WTC11 (cell line): ENCODE measurements at places on chromosomes 7 and 10. TPM values are rescaled to one million over a fixed set of nuclear protein-coding genes. Genes with fewer than 3 reads are reported as not detected.
A peak's percentile ranks its signal among the peaks of the same experiment; 100 is the strongest.

DNA sequence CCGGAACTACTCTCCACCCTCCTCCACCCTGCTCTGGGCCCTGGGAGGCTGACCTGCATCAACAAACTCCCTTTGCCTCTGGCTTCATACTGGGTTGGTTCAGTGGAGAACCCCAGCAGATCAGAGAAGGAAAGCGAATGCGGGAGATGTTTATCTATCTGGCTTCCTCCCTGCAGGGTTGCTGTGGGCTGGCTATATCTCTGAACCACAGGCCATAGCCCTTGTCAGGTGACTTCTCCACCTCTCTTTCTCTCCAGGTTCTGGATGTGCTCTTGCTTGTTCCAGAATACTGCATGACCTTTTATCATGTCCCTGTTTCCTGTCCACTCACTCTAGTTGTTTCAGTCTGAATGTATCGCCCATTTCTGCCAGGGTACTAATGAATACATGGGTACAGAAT is 51.7 kb upstream of the IFRD1 start:
- no peak for DNase-seq
- no peaks in the 10 kb centered on the region for H3K36me3 ChIP-seq
- no peak overlapping the region for H3K4me3 ChIP-seq

- H3K4me3 ChIP-seq: no peak overlapping the region
- no peaks in the 10 kb centered on the region for H3K36me3 ChIP-seq
- no peaks in the 10 kb centered on the region for H3K27me3 ChIP-seq
- H3K4me1 ChIP-seq: peaks cover 6% of the 10 kb centered on the region
- no peak for DNase-seq
- H3K27ac ChIP-seq: no peak overlapping the region
Observed at GRCh38 chr7:81957517-81957916, 187.7 kb upstream of the HGF start.

- no peaks in the 10 kb centered on the region; the same call in 1 of the 2 replicates for H3K27me3 ChIP-seq
- no peak overlapping the region for H3K4me3 ChIP-seq
- DNase-seq: no peak
- no peak overlapping the region for H3K27ac ChIP-seq
- H3K36me3 ChIP-seq: peaks cover 6% of the 10 kb centered on the region
Observed at GRCh38 chr7:50217821-50218281, 86.7 kb upstream of the IKZF1 start.

GRCh38 chr10:109343293-109343692 is 580.0 kb downstream of the XPNPEP1 start:
- no peaks in the 10 kb centered on the region for H3K27me3 ChIP-seq
- H3K36me3 ChIP-seq: no peaks in the 10 kb centered on the region
- no peak for DNase-seq
- H3K4me1 ChIP-seq: no peaks in the 10 kb centered on the region

GRCh38 chr10:324593-324992 is 189.3 kb downstream of the ZMYND11 start:
- peaks cover 5% of the 10 kb centered on the region for H3K4me1 ChIP-seq
- H3K27ac ChIP-seq: no peak overlapping the region
- H3K27me3 ChIP-seq: no peaks in the 10 kb centered on the region
- no peak for DNase-seq
- H3K36me3 ChIP-seq: peaks cover 14% of the 10 kb centered on the region

- H3K27ac ChIP-seq: no peak overlapping the region
- peaks cover 21% of the 10 kb centered on the region for H3K36me3 ChIP-seq
- DNase-seq: no peak
Observed at GRCh38 chr7:48681006-48681405, 243.3 kb upstream of the CDC14C start.

DNA sequence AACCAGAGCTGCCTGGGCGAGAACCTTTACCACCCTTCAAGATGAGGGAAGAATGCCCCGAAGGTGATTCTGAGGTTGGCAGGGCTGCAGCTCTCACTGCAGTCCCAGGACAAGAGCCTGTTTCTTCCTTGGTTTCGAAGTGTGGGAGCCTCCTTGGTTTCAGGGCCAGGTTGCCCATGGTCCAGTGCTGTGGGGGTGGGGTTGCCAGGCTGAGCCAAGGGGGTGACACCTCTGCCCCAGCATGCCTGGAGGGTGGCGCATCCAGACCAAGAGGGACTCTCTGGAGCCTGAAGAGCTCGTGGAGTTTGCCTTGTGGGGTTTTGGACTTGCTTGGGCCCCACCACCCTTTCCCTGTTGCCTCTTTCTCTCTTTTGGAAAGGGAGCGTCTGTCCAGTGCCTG is 41.3 kb downstream of the WDR37 start:
- DNase-seq: no peak
- no peak overlapping the region for H3K27ac ChIP-seq
- peaks cover 19% of the 10 kb centered on the region for H3K36me3 ChIP-seq
- H3K4me1 ChIP-seq: peaks cover 12% of the 10 kb centered on the region
- no peaks in the 10 kb centered on the region for H3K27me3 ChIP-seq

- DNase-seq: no peak
- H3K27ac ChIP-seq: no peak overlapping the region
- no peaks in the 10 kb centered on the region for H3K4me1 ChIP-seq
- no peaks in the 10 kb centered on the region for H3K36me3 ChIP-seq
Observed at GRCh38 chr10:127945341-127945758, 38.4 kb downstream of the PTPRE start.

- H3K4me3 ChIP-seq: no peak overlapping the region
- DNase-seq: no peak
- peaks cover 6% of the 10 kb centered on the region for H3K27me3 ChIP-seq
Observed at GRCh38 chr10:131787961-131788360, 112.8 kb upstream of the PPP2R2D start.

- H3K36me3 ChIP-seq: no peaks in the 10 kb centered on the region
- DNase-seq: no peak
- H3K4me3 ChIP-seq: no peak overlapping the region
- H3K27ac ChIP-seq: no peak overlapping the region
Observed at GRCh38 chr7:11615174-11615573, 216.8 kb downstream of the THSD7A start.

GRCh38 chr10:36224431-36224985 is 582.4 kb upstream of the FZD8 start:
- no peaks in the 10 kb centered on the region for H3K4me1 ChIP-seq
- no peak overlapping the region for H3K4me3 ChIP-seq
- no peak for DNase-seq
- no peaks in the 10 kb centered on the region for H3K27me3 ChIP-seq

GRCh38 chr10:89280508-89280907 is 21.3 kb upstream of the IFIT2 start:
- H3K36me3 ChIP-seq: peaks cover 6% of the 10 kb centered on the region
- DNase-seq: no peak
- H3K27ac ChIP-seq: no peak overlapping the region

- peak overlapping the region; percentile 96 for H3K4me3 ChIP-seq
- no peaks in the 10 kb centered on the region for H3K36me3 ChIP-seq
- peaks cover 43% of the 10 kb centered on the region for H3K4me1 ChIP-seq
Observed at GRCh38 chr10:929960-930624, 1.4 kb downstream of the LARP4B start.

DNA sequence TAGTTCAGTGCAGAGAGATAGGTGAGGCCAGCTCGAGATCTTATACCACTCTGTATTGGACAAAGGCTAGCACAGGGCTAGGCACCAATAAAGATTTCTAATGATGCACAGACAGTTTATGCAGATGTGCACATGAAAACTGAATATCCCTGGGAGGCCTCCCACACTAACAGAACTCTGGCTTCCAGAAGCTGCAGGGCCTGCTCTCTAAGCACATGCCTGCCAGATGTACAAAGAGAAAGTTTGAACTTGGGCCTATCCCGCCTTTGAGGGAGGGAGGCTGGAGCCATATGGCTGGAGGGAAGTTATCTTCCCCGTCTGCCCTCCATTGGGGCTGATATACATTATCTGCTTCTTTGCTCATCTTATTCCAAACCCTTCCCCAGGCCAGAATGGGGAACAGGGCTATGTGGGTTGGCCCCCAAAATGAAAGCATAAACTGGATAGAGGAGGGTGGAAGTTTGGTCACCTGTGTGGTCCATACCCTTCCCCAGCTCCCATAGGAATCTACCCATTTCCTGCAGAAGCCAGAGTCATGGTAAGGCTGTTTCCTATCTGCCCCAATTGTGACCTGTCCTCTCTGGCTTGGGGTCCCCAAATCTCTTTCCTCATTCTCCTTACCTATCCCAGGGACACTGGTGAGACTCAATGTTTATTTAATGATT is 3.8 kb downstream of the KAZALD1 start:
- H3K27ac ChIP-seq: no peak overlapping the region
- DNase-seq: no peak
- peaks cover 68% of the 10 kb centered on the region for H3K27me3 ChIP-seq
- H3K4me3 ChIP-seq: peak overlapping the region; percentile 93
- H3K36me3 ChIP-seq: no peaks in the 10 kb centered on the region
- peaks cover 36% of the 10 kb centered on the region for H3K4me1 ChIP-seq

DNA sequence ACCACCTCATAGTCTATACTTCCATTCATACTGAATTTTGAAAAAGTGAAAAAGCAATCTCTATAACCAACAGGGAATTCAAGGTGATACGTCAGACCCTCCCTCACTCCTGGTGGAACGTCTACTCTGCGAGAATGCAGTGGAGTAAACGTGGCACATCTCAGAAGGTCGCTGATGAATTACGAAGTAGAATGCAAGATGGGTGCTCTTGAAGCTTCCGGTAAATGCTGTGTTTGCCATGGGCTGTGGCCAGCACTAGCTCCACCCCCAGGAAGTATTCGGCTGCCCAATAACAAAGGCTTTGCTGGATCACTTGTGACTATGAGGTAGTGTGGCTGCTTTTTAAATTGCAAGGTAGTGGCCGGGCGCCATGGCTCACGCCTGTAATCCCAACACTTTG is 226.0 kb downstream of the PRPF18 start:
- H3K4me1 ChIP-seq: peaks cover 39% of the 10 kb centered on the region
- H3K36me3 ChIP-seq: peaks cover 26% of the 10 kb centered on the region
- no peak overlapping the region for H3K4me3 ChIP-seq
- DNase-seq: no peak

GRCh38 chr10:26909753-26910152 is 49.0 kb upstream of the ABI1 start:
- H3K4me1 ChIP-seq: no peaks in the 10 kb centered on the region
- H3K27ac ChIP-seq: no peak overlapping the region
- no peak for DNase-seq
- no peak overlapping the region for H3K4me3 ChIP-seq
- no peaks in the 10 kb centered on the region for H3K27me3 ChIP-seq
- H3K36me3 ChIP-seq: peaks cover 10% of the 10 kb centered on the region

- no peaks in the 10 kb centered on the region for H3K4me1 ChIP-seq
- H3K36me3 ChIP-seq: no peaks in the 10 kb centered on the region
- no peaks in the 10 kb centered on the region for H3K27me3 ChIP-seq
- H3K27ac ChIP-seq: no peak overlapping the region
Observed at GRCh38 chr10:89129911-89130310, 77.2 kb downstream of the CH25H start.

- H3K4me3 ChIP-seq: no peak overlapping the region
- peaks cover 40% of the 10 kb centered on the region for H3K36me3 ChIP-seq
- H3K27ac ChIP-seq: no peak overlapping the region
- DNase-seq: no peak
- peaks cover 15% of the 10 kb centered on the region for H3K4me1 ChIP-seq
Observed at GRCh38 chr7:157898261-157898660, 561.5 kb downstream of the DNAJB6 start.

DNA sequence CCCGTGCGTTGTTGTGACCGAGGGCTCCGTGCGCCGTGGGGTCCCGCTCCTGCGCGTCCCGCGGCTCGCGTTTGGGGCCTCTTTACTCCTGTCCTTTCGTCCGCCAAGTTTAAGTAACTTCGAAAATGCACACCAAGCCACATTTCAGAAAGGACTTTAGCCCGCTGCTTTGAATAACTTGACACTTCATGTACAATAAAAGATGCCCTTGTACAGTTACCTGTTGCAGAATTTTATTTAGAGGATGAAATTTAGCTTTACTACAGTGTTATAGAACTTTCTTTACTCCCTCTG is 459 bp downstream of the SUGCT start:
- no peak overlapping the region for H3K27ac ChIP-seq
- H3K27me3 ChIP-seq: peaks cover 14% of the 10 kb centered on the region
- peaks cover 13% of the 10 kb centered on the region for H3K4me1 ChIP-seq
- no peak for DNase-seq
- peak overlapping the region; percentile 80 for H3K4me3 ChIP-seq
- H3K36me3 ChIP-seq: peaks cover 2% of the 10 kb centered on the region; the same call in 1 of the 2 replicates

- H3K4me1 ChIP-seq: peaks cover 7% of the 10 kb centered on the region
- no peak overlapping the region for H3K4me3 ChIP-seq
- H3K27ac ChIP-seq: peak overlapping the region; percentile 52; the same call in 1 of the 2 replicates
- no peak for DNase-seq
- H3K27me3 ChIP-seq: no peaks in the 10 kb centered on the region
Observed at GRCh38 chr7:3987426-3987927, 686.4 kb downstream of the SDK1 start.

GRCh38 chr7:40356312-40356711 is 221.5 kb downstream of the SUGCT start:
- H3K27me3 ChIP-seq: no peaks in the 10 kb centered on the region
- no peak overlapping the region for H3K27ac ChIP-seq
- DNase-seq: no peak
- H3K4me3 ChIP-seq: no peak overlapping the region
- 0 out of 2 replicates have a peak, but pooled peaks cover 3% of the 10 kb centered on the region for H3K4me1 ChIP-seq
- H3K36me3 ChIP-seq: no peaks in the 10 kb centered on the region

- H3K4me1 ChIP-seq: peaks cover 19% of the 10 kb centered on the region
- H3K27me3 ChIP-seq: no peaks in the 10 kb centered on the region; the same call in 1 of the 2 replicates
- peaks cover 22% of the 10 kb centered on the region for H3K36me3 ChIP-seq
- no peak for DNase-seq
Observed at GRCh38 chr7:123211545-123211944, 11.8 kb upstream of the SLC13A1 start.

- no peaks in the 10 kb centered on the region for H3K27me3 ChIP-seq
- H3K36me3 ChIP-seq: peaks cover 10% of the 10 kb centered on the region
- DNase-seq: no peak
- H3K4me3 ChIP-seq: no peak overlapping the region
- no peak overlapping the region for H3K27ac ChIP-seq
Observed at GRCh38 chr10:21203473-21204107, 306.5 kb upstream of the NEBL start.

GRCh38 chr7:28348636-28349035 is 63.7 kb upstream of the CREB5 start:
- H3K27me3 ChIP-seq: no peaks in the 10 kb centered on the region; the same call in 1 of the 2 replicates
- H3K36me3 ChIP-seq: no peaks in the 10 kb centered on the region
- H3K4me3 ChIP-seq: no peak overlapping the region
- no peak overlapping the region for H3K27ac ChIP-seq
- DNase-seq: no peak

- DNase-seq: no peak
- no peak overlapping the region for H3K4me3 ChIP-seq
- H3K27me3 ChIP-seq: no peaks in the 10 kb centered on the region; the same call in 1 of the 2 replicates
- H3K27ac ChIP-seq: no peak overlapping the region
- H3K4me1 ChIP-seq: no peaks in the 10 kb centered on the region
Observed at GRCh38 chr10:34098821-34099567, 716.1 kb downstream of the PARD3 start.

GRCh38 chr10:12971001-12971788 is 30.3 kb downstream of the CCDC3 start:
- peaks cover 8% of the 10 kb centered on the region; the same call in 1 of the 2 replicates for H3K36me3 ChIP-seq
- no peak overlapping the region for H3K4me3 ChIP-seq
- H3K4me1 ChIP-seq: peaks cover 6% of the 10 kb centered on the region
- H3K27me3 ChIP-seq: no peaks in the 10 kb centered on the region
- H3K27ac ChIP-seq: no peak overlapping the region
- no peak for DNase-seq

GRCh38 chr10:822661-823367 is 108.7 kb downstream of the LARP4B start:
- H3K27me3 ChIP-seq: no peaks in the 10 kb centered on the region
- DNase-seq: no peak
- no peaks in the 10 kb centered on the region for H3K4me1 ChIP-seq

Gene HEPACAM2
- total RNA-seq: 0.18 TPM in 1 of 3 replicates, not detected in the others

Gene MKI67
- total RNA-seq: 93.6 to 118 TPM (median 96.5 TPM) in 3 replicates

Gene PLXDC2
- total RNA-seq: 31.7 to 37.9 TPM (median 37.8 TPM) in 3 replicates

Gene DNAJC12
- 0.94 to 1.8 TPM (median 1.5 TPM) in 3 replicates for total RNA-seq

Gene SYNPO2L
- 0.11 to 0.22 TPM (median 0.18 TPM) in 3 replicates for total RNA-seq

Gene WIPF3
- total RNA-seq: 9.9 to 11.4 TPM (median 10.5 TPM) in 3 replicates

Gene VWA2
- total RNA-seq: 2.1 to 3.1 TPM (median 2.7 TPM) in 3 replicates

Gene ANKMY2
- 12.0 to 13.6 TPM (median 13.0 TPM) in 3 replicates for total RNA-seq

Gene CCZ1
- total RNA-seq: 114 to 124 TPM (median 116 TPM) in 3 replicates

Gene ACHE
- total RNA-seq: 6.4 to 7.7 TPM (median 6.6 TPM) in 3 replicates
